Activated naive CD8-positive, alpha-beta T cell treated with anti-CD3 and anti-CD28 coated beads, Interleukin-2, amount 50 U/mL, for 16 hours (primary cell): ENCODE measurements at places on chromosomes 16 and 17.

GRCh38 chr16:67719778-67720144 is 645 bp upstream of the GFOD2 start:
- no peak for DNase-seq

DNA sequence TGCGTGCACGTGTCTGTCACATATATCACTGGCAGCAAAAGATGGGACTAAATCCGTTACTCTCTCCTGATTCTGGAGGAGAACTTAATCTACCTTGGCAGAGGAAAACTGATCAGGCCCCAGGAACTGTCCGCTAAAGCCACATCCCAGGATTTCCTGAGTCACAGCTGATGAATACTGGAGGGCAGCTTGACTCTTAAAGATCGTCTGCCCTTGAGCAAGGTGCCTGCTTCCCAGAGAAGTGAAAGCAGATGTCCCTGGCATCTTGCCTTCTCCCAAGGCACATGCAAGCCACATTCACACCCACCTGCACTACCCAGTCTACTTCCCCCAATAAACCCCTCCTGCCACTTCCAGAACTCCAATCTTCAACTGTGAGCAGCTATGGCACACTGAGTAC is 99.8 kb downstream of the CPPED1 start:
- DNase-seq, result no peak

GRCh38 chr17:74150428-74151025 is 53.0 kb upstream of the RPL38 start:
- no peak for DNase-seq

- no peak for DNase-seq
Measured at GRCh38 chr17:4136373-4136772, 6.5 kb downstream of the ZZEF1 start.

- no peak for DNase-seq
Measured at GRCh38 chr17:880443-881269, 98.5 kb downstream of the MRM3 start.

- no peak for DNase-seq
Measured at GRCh38 chr16:58440131-58440530, 47.9 kb downstream of the GINS3 start.
